ENCODE measurements at places on chromosomes 13 and 19.

DNA sequence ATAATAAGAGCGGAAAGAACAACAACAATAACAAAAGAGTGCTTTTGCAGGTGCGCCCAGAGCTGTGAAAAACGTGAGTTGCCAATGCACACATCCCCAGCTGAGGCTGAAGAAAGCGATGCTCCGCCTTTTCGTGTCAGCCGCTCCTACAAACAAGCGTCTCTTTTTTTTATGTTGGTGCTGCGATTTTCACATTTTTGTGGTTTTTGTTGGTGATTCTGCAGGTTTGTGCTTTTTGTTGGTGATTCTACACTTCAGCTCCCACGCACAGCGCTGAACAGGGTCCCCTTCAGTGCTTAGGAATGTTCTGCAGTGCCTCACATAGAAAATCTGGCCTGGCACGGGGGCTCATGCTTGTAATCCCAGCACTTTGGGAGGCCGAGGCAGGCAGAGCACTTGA is 7.3 kb upstream of the SBK3 start:
- DNase-seq, result no peak

GRCh38 chr19:501646-502045 is 5.4 kb downstream of the MADCAM1 start:
- DNase-seq, result no peak

DNA sequence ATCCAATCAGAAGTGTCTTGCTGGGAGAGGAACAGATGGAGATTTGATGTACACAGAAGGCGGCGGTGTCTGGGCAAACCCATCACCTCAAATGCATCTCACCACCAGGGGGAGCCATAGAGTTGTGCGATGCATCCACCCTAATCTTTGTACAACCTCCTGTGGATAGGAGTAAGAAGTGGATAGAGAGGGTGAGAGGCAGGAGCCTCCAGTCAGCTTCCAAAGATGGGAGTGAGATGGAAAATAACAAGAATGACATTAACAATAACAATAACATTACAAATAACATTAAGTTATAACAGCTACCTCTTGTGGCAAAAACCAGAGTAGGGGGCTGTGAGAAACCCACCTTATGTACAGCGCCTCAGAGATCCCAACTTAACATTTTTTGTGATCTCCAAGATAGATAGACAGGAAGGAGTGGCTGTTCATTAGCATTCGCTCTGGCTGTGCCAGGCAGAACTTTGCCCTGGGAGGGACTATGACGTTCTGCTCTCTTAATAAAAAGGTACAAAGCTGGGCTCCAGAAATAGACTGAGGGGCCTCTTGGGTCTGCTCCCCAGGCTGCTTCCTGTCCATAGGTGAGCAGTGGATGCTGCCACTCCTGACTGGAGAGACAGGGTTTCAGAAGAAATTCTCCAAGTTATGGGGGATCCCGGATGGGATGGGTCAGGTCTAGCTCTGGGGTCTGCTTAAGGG is 5.2 kb upstream of the CEACAM18 start:
- DNase-seq, result peak; percentile 48

GRCh38 chr19:4337906-4338440 is 654 bp downstream of the STAP2 start:
- DNase-seq, result no peak

- no peak for DNase-seq
Measured at GRCh38 chr19:47798904-47799266, 5.5 kb downstream of the TPRX1 start.

DNA sequence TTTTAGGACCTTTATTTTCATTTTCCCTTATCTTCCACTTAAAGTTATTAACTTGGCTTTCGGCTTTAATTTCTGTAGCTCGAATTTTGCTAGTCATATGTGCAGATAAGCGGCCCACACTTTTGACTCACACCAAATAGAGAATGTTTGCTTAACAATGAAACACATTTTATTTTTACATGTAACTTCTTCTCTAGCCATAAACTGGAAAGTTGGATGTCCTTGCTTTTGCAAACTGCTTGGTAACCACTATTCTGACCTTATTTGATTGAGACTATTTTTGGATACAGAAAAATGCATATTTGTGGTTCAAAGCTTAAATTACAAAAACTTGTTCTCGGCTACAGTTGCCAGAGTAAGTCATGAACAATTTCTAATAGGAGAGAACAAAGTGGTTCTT is 600.0 kb downstream of the KCTD12 start:
- DNase-seq, result no peak

DNA sequence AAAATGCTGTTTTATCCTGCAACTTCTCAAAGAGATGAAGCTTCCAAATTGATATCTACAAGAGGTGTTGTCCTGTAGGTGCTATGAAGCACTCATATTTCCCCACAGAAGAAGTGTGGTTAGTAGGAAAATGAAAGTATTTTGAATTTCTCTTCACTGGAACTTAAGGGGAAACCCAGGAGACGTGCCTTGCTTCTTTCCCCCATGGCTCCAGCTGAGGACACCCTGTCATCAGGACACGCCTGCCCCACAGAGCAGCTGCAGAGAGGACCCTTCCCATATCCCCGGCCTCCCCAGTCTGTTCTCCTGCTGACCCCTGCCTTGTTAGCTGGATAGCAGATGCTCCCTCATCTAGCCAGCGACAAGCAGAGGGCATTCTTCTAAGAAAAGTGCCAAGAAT is 371.3 kb downstream of the COG6 start:
- no peak for DNase-seq

DNA sequence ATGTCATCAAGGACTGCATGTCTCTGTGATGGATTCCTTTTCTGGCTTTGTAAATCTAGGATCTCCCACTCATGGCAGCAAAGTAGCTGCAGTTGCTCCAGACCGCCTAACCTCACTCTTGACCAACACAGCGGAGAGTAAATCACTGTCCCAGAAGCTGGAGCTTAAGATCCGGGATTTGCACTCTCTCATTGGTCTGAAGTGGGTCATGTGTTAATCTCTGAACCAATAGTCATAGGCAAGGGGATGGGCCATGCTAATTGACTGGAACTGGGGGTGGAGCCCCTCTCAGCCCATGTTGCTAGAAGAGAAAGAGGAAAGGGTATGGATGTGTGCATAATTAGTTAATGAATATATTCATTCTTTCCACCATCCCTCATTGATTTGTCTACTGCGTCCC is 34.0 kb downstream of the VAV1 start:
- no peak for DNase-seq

DNA sequence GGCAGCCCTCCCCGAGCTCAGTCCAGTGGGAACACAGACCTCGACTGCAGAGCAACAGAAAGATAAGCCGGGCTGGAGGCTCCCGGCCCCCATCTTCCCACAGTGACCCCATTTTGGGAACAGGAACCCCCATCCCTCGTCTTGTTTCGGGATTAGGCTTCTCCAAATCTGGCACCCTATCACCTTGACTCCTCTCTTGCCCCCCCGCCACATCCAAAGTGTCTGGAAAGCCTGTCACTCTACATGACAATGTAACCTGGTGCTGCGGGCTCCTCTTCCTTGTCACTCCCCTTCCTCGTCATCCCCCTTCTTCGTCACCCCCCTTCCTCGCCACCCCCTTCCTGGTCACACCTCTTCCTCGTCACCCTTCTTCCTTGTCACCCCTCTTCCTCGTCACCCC is 10.1 kb downstream of the PAK4 start:
- no peak for DNase-seq

- DNase-seq, result no peak
Measured at GRCh38 chr19:40642757-40643305, 41.7 kb downstream of the LTBP4 start.

- DNase-seq, result peak; percentile 77
Measured at GRCh38 chr19:18156841-18157464, 4.0 kb downstream of the PIK3R2 start.

- DNase-seq, result no peak
Measured at GRCh38 chr19:27779954-27780353, 1433.0 kb downstream of the UQCRFS1 start.

GRCh38 chr13:67416047-67416925 is 186.2 kb upstream of the PCDH9 start:
- DNase-seq, result peak; percentile 4

GRCh38 chr13:98890186-98890585 is 87.7 kb downstream of the DOCK9 start:
- no peak for DNase-seq

DNA sequence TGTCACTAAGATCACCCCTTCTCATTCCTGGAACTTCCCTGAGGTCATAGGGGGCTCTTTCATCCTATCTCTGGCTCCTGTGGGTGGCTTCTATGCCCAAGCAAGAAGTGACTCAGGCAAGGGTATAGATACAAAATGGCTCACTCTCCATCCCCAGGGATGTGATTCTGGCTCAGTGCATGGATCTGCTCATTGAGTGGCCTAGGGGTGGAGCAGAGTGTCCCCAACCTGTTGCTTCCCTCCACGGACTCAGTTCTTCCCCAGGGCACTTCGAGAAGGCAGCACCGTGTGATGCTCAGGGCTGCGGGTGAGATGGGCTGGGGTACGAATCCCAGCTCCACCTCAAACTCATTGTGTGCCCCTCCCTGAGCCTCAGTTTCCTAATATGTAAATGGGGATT is 136.4 kb downstream of the PTPRS start:
- DNase-seq, result no peak

DNA sequence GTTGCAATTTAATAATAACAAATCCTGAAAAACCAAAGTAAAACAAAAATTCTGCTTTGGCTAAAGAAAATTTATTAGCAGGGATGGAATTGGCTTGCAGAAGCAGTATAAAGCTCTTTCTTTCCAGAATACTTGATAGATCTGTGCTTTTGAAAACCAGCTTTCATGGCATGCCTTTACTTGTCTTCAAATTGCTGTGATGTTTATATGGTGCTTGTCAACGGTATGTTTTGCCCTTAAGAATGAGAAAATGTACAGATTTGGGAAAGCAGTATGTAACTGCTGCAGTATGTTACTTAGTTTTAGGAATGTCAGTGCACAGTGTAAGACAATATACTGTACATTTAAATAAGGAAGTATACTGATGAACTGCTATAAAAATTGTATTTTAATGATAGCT is 120.8 kb upstream of the PCDH20 start:
- DNase-seq, result no peak

DNA sequence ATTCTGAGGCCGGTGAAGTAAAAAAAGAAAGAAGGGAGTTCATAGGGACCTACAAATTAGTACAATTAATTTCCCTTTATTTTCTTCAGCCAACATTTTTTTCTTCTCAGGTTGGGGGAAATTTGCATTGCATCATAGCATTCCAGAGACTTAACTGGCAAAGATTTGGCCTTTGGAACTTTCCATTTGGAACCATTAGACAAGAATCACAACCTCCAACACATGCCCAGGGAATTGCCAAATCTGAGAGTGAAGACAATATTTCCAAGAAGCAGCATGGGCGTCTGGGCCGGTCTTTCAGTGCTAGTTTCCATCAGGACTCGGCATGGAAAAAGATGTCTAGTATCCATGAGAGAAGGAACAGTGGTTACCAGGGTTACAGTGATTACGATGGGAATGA is 6.4 kb upstream of the ERCC5 start:
- no peak for DNase-seq

All from A549 (cell line).